Hippocampal formation (tissue), 2 donors: ENCODE measurements at places on chromosomes 16 and 17.
A peak's percentile ranks its signal among the peaks of the same experiment; 100 is the strongest.

DNA sequence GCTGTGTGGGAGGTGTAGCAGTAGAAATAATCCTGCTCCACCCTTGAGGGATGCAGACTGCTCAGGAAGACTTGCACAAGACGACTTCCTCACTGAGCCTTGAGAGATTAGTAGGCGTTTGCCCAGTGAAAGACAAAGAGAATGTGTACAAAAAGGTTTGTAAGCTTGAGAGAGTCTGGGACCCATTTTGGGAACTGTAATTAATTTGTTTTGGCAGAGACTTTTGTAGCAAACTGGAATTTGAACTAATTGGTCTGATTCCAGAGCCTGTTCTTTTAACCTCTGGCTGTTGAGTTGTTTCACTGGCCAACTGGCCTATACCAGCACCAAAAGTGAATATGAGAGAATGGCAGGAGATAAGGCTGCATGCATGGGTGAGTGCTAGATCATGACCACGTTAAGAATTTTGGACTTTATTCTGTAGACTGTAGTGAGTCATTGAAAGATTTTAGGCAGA lies 75.5 kb downstream of the AATF start:
- DNase-seq = peak; percentile 11

- DNase-seq = no peak
Measured at GRCh38 chr17:60392845-60393702, 1.1 kb upstream of the USP32 start.

GRCh38 chr17:75783069-75783783 lies 1.4 kb upstream of the UNK start:
- DNase-seq = peak; percentile 65

GRCh38 chr16:84427553-84427952 lies 59.2 kb downstream of the ATP2C2 start:
- DNase-seq = no peak

DNA sequence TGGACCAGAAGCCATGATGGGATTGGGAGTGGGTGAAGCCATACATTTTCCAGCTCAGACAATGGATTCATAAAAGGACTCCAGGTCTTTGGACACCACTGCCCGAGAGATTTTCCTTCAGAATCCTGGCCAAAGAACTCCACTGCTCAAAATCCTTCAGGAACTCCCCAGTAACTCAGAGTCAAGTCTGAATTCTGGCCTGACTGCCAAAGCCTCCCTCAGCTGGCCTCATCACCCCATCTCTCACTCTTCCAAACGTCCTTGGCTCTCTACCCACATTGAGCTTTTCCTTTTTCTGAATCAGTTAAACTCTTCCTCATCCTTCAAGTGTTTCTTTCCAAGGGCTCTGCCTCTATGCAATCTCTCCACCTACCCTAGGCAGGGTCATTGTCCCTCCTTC lies 1.2 kb upstream of the SEPTIN1 start:
- DNase-seq = no peak
